Activated T-cell treated with anti-CD3 and anti-CD28 coated beads, Interleukin-2, amount 50 U/mL, for 48 hours (primary cell): ENCODE measurements at places on chromosomes 11 and 22.

GRCh38 chr11:28153586-28153985 is 45.4 kb downstream of the METTL15 start:
- no peak for DNase-seq

DNA sequence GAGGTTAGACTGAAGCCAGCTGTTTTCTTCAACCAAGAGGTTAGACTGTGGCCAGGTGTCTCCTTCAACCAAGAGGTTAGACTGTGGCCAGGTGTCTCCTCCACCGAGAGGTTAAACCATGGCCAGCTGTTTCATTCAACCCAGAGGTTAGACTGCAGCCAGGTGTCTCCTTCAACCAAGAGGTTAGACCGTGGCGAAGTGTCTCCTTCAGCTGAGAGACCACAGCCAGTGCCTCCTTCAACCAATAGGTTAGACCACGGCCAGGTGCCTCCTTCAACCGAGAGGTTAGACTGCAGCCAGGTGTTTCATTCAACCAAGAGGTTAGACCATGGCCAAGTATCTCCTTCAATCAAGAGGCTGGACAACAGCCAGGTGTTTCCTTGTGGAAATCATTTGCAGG is 498.1 kb downstream of the TBC1D22A start:
- DNase-seq, result no peak

- DNase-seq, result no peak
Observed at GRCh38 chr11:35057926-35058668, 80.9 kb upstream of the CD44 start.

- no peak for DNase-seq
Observed at GRCh38 chr11:96156379-96156722, 186.6 kb downstream of the MAML2 start.

DNA sequence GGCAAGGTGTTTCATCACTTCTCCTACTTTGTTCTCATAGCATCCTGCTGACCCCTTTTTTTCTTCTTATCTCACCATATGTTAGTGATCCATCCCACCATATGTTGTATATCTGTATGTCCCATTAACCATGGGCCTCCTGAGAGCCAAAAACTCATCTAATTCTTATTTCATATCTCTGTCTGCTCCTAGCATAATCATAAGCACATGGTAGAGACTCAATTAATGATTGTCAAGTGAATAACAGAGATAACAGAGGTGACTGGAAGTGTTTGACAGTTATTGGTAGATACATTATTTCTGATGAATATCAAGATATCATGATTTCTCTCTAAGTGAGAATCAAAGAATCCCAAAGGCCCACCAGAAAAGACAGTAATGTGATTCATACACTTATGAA is 138.1 kb upstream of the MPPED2 start:
- DNase-seq, result no peak

GRCh38 chr11:12074529-12075195 is 35.7 kb upstream of the MICAL2 start:
- no peak for DNase-seq

- no peak for DNase-seq
Observed at GRCh38 chr22:40507491-40507890, 129.0 kb downstream of the MRTFA start.

GRCh38 chr11:43921561-43922294 is 20.7 kb upstream of the C11orf96 start:
- no peak for DNase-seq

DNA sequence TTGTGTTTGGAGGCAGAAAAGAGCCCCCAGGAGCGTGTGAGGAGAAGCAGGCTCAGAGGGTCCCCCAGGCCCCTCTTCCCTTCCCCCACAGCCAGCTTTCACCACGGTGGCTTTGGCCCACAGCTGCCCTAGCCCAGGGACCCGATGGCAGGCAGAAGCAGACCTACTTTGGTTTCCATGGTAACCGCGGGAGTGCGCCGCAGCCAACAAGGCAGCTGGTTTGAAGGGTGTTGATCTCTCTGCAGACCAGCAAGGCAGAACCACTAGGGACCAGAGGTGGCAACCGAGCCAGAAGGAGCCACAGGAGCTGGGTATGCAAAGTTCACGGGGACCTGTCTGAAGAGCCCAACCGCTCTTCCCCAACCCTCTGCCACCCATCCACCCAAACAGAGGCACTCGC is 69.4 kb downstream of the BUD13 start:
- DNase-seq, result no peak

DNA sequence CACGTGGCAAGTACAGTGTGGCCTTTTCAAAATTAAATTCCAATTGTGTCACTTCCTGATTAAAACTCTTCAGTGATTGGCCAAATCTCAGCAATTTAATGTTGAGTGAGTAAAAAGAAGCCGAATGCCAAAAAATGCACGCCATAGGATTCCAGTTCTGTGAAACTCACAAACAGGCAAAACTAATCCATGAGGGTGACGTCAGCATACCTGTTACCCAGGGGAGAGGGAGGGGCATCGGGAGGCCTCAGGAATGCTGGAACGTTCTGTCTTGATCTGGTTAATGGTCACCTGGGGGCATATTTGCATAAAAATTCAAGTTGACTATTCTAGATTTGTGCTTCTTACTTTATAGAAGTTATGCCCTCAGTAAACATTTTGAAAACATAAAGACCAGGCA is 39.9 kb upstream of the RAB1B start:
- no peak for DNase-seq

DNA sequence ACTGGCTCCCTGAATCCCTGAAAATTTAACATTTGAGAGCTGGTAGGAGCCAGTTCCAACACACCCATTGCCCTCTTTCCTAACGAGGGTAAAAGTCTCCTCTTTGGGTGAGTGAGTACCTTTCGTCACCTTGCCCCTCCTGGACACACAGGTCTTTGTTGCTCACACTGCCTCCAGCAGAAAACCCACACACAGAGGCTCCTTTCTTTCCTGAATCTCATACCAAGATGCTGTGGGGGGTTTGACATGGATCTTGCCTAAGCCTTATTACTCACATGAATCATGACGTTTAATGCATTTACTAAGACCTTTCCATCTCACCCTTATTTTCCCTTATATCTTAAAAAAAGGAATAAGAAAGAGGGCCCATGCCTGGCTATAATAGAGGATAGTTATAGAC is 53.0 kb downstream of the PARVA start:
- no peak for DNase-seq

- DNase-seq, result no peak
Observed at GRCh38 chr22:46138058-46138797, 12.1 kb upstream of the PPARA start.

GRCh38 chr11:95671768-95672167 is 117.8 kb downstream of the FAM76B start:
- DNase-seq, result no peak

DNA sequence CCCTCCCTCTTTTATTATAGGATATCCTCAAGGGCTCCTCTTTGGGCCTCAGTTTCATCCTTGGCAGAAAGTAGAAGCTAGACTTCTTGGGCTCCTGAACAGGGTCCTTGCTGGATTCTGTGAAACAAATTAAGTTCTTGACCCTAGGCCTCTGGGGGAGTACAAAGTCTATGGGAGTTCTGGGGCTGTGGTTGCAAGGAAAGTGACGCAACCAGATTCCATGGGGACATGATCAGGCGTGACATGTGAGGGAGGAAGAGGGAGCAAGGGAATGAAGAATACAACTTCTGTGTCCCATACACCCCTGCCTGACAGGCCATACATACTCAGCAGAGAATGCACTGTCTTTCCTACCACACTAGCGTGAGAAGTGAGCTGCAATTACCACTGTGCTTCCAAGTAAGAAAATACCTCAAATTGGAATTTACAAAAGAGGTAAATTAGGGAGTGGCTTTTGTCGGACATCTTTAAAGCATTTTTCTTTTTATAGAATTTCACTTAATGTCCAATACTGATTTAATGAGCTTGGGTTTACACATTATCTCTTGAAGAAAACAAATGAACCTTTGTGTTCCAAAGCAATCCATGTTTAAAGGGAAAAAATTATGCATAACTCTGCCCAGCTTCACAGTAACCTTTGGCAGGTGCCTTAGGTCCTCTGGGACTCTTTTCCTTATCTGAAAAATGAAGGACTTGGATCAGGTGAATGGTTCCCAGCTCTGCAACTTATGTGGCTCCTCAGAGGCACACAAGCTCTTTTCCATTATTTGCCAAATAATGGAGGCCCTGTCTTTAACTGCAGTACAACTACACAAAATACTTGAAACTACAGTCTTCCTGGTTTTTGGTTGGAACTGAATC is 38.9 kb downstream of the LIMK2 start:
- no peak for DNase-seq

GRCh38 chr22:30304495-30305244 is 15.4 kb upstream of the CASTOR1 start:
- DNase-seq, result no peak

DNA sequence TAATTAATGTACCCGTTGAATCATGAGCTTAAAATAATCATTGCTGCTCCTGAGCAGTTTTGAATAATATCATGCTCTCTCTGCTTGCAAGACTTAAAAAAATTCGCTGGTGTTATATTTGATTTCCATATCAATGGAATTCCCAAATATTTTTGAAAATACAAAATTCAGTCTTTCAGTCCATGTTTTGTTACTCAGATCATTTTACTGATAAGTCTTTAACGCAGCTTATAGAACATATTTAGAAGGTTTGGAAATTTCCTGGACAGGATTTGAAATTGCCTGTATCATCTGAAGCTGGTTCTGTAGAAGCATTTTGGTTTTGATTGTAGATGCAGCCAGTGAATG is 1.9 kb downstream of the BMAL1 start:
- DNase-seq, result no peak

DNA sequence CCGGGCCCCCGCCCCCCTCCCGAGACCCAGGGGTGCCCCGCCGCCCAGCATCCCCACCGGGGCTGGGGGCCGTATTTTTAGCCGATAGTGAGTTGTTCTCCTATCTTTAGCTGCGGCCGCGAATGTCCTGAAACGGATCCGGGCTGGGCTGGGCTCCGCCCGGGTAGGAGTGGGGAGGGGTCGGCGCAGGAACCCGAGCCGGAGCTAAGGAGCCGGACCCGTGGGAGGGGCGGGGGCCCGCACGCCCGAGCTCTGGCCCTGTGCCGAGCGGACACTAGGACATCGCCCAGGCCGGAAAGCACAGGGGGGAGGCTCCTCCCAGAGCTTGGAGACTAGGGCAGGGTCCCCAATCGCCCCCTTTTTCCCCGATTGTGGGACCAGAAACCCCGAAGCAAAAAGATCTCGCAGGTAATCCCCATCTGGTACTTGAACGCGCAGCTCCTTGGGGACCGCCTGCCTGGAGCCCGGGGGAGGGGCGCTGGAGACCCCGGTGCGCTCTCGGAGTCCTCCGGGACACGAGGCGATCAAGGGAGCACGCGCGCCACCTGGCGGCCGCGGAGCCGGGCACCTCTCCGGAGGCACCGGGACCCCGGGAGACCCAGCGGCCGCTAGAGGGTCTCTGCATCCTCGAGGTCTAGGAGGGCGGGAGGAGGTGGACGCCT is 669 bp downstream of the CDC42EP2 start:
- peak; percentile 90 for DNase-seq

DNA sequence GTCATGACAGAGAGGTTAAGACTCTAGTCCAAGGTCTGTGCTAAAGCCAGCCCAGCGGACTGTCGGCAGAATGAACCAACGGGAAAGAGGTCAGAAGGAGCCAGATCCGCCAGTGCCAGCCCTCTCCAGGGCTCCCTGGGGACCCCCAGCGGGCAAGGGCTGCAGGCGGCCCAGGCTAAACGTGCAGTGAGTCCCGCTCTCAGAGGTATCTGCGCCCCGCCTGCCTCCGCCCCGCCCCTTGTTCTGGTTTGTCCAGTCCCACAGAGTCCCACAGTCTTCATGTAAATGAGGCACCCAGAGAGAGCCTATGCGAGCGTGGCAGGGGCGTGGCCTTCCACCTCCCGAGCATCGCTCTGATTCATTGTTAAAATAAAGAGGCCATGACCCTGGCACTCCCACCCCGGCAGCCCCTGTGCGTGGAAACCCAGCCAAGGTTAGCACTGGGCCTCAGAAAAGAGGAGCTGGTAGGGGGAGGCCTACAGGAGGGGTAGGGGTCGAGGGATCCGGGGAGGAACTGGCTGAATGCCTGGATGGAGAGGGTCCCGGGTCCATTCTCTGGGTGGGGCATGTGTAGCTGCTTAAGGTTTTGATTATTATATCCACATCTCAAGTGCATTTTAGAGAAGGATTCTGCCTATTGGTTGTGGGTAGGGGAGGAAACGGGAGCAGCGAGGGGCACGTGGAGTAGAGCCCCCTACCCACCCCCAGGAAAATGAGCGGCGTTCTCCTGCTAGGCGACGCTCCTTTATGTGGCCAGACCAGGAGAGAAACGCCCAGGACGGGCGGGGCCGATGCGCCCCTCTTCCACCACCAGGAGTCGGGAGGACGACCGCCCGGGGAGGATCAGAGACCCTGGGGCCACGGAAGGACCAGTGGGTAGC is at the start of gene TRIOBP:
TRIOBP (plus strand) TSS at position 392 of the 881 bp plus-strand sequence. CDS start 4,318 bp downstream, outside the sequence.
- peak; percentile 93 for DNase-seq

DNA sequence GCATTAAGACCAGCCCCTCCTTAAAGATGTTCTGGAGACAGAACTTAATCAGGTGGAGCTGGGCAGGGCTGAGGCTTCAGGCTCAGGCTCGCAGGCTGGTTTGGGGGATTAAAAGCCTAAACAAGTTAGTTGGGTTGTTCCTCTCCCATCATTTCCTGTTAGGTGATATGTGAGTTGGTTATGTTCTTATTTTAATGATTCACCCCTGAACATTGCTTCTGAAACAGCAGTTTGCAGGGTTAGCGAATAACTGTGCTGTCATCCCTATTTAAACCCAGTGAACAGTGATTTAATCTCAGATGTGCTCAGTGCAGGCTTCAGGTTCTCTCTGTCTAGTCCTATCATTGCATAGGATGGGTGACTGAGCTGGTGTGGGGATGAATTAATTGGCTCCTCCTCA is 47.4 kb upstream of the BIRC3 start:
- no peak for DNase-seq

GRCh38 chr11:65096926-65097325 is 912 bp downstream of the VPS51 start:
- no peak for DNase-seq

- DNase-seq, result no peak
Observed at GRCh38 chr11:14308897-14309387, 50.0 kb downstream of the RRAS2 start.

- no peak for DNase-seq
Observed at GRCh38 chr11:45902452-45903380, 4.4 kb downstream of the FREY1 start.

GRCh38 chr11:26331911-26332571 is at the start of gene ANO3:
TSS of gene ANO3 (plus strand) at chr11:26332130. CDS start at chr11:26332276, 146 bp downstream.
- DNase-seq, result peak; percentile 30

DNA sequence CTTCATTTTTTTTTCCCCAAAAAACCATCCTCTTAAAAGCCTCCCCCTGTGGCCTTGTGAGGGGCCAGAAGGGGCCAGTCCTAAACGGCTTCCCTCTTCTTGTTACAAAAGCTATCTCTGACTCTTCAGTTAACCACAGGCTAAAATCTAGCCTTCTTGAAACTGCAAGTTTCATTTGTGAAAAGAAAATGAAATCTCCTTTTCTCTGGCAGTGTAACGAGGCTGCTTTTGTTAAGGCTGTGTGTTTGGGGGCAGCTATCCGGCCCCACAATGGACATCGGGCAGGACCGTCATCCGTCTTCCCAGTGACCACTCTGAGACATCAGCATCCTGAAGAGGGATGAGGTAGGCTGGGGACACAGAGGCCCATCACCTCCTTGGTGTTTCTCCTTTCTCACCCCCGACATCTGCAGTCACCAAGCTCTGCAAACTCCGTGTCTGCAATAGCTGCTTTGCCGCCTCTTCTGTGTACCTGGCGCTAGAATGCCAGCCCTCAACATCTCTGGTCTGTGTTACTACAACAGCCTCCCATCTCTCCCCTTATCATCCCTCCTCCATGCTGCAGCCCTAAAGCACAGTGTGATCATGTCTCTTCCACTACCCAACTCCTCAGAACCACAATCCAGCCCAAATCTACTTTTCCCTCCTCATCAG is 94.0 kb downstream of the RCN1 start:
- DNase-seq, result no peak
